Karpas-422 (cell line): ENCODE measurements at places on chromosomes 4 and X.
A peak's percentile ranks its signal among the peaks of the same experiment; 100 is the strongest.

DNA sequence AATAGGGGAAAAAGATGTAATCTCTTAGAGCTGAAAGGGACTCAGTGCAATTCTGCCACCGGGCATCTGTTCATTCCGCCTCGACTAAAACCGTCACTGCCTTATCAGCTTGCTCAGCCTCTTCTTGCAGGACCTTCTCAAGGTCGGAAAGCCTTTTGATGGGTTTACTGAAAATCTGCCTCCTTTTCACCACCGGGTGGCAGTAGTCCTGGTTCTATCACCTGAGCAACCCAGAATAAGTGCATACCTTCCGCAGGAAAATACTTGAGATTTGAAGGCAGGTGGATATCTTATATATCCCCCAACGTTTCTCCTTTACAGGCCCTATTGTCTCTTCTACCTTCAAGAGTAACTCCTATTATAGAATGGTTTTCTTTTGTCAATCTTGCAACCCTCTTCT lies 103.4 kb upstream of the PAK3 start:
- DNase-seq = peak; percentile 73

DNA sequence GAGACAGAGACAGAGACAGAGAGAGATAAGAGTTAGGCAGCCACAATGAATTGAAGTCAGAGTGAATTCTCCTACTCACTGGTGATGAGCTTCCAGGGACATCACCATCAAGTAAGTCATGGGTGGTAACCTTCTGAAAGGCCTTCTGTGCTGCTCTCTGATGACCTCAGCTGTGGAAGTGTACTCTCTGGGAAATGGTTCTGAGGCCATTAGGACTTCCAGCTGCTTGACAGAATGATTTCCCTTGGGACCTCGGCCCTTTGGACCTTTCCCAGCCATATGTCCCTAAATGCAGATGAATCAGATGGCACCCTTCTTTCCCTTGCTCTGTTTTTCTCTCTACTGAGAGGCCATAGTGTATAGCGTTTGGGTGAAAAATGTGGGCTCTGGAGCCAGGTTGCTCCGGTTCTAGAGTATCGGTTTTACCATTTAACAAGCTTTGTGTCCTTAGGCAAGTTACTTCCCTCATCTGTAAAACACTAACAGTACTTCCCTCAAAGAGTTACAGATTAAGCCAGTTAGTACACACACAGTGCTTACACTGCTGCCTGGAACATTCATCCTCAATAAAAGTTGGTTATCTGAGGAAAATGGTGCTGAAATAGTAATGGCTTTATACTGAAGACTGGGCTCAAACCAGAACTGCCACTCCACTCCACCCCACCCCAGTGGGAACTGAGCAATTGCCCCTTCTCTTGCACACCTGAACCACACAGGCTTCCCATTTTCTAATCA lies 7.6 kb downstream of the SEPTIN11 start:
- no peak for DNase-seq

DNA sequence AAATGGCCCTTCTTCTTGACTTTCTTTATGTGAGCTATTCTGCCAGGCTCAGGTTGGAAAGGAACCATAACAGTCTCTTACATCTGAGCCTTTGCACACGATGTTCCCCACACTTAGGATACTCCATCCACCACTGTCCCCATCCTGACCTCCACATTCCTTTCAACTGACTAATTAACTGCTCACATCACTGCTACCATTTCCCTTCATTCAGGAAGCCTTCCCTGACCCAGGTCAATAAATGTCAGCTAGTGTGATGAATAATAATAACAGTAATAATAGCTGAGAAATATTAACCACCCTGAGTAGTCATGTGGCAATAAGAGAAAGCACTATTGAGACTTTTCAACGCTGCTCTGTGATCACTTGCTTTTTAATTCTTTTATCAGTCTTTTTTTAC lies 291.7 kb downstream of the KCNIP4 start:
- DNase-seq = no peak

DNA sequence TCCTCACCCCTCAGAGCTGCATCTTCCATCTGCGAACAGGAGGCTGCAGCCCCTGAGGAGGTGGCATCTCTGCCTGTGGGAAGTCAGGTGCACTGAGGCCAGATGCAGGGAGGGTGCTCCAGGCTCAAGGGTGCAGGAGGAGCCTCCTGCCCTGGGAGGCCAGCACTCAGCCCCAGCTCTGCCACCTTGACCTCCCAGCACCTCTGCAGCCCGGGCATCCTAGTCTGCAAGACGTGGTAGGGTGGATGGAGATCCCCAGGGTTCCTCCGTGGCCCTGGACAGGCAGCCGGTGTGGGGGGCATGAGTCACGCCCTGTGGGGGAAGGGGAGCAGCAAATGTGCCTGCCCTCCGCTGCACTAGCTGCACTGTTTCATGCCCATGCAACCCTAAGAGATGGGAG lies 64.7 kb downstream of the TRMT44 start:
- no peak for DNase-seq

- no peak for DNase-seq
Observed at GRCh38 chrX:7214251-7214650, 66.3 kb upstream of the PUDP start.

DNA sequence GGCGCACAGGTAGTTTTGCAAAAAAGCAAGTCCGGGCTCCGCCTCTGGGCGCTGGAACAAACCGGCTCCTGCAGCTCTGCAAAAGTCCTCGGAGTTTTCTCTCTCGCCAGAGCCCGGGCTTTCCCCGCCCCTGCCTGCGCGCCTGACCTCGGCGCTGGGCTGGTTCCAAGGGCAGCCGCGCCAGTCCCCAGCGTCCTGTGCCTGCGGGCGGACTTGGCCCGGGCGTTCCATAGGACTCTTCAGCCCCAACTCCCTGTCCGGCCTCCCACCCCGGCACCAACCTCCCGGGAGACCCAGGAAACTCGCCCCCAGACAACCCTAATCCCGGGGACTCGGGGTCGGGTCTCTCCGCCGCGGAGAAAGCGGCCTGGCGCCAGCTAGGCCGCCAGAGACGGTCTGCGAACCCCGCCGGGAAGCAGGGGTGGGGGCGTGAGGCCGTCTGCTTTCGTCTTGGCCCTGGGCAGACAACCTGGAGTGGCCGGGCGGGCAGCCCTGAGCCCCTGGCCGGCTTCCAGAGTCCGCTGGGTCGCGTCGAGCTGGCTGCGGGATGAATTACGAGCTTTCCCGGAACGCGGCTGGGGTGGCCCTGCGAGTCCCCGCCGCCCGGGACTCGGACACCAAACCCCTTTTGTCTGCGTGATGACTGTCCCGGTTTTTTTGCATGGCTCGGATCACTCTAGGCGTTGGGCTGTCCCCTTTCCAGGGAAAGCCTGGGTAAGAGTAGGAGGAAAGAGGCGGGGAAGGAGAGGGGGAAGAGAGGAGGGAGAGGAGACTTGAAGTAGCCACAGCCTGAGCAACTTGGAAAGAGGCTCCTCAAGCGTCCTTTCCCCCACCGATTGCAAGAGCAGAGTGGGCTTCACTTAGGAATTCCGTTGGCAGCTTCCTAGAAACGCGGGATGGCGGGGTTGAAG lies 916 bp downstream of the MXRA5 start:
- no peak for DNase-seq

GRCh38 chr4:18202486-18202885 lies 180.9 kb upstream of the LCORL start:
- DNase-seq = no peak

DNA sequence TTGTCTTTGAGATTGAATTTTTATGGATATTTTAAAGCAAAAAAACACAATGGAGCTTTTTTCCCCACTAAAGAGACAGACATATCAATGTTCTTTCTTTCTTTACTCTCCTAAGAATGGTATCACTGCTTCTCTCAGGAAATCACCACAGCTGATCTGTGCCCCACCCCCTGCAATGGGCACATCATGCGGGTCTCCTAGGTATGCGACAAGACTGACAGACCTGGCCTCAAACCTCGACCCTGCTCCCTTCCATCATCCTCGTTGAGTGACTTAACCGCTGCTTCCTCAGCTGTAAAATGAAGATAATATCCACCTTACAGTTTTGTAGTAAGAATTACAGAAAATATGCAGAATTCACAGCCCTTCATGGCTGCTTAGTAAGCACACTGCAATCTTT lies 58.3 kb downstream of the LEF1 start:
- DNase-seq = no peak

- DNase-seq = no peak
Observed at GRCh38 chr4:104969394-104970082, 177.1 kb upstream of the TET2 start.

- peak; percentile 84 for DNase-seq
Observed at GRCh38 chrX:129637217-129638109, 17.3 kb downstream of the APLN start.

DNA sequence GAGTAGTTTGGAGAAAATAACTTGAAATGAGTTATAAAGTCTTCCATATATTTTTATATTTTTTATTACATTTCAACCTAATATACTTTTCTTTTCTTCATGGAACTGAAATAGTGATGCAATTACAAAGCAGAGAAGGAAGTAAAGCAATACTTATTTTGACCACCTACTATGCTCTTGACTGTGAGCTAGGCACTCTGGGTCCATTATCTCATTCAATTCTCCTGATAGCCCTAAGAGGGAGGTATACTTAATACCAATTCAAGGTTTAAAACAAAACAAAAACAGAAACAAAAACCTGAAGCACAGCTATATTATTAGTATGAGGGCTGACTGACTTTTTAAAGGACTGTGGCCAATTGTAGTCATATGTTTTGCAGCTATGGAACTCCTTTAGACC lies 193.5 kb downstream of the MAD2L1 start:
- no peak for DNase-seq

DNA sequence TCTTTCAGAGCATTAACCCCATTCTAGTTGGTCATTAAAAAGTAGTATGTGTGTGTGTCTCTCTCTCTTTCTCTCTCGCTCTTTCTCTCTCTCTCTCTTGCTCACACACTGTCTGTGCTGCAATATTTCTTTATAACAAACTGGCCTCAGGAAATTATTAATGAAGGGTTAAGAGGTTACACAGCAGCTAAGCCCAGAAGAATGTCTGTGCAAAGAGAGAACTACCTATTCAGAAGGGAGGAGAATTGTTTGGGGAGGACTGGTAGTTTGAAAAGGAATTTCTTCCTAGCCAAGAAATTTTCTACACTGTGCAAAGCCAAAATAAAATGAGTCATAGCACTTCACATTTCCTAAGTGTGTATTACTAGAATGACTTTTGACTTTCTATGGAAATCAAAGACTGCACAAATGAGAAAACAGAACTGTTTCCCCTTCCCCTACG lies 22.2 kb downstream of the PDGFC start:
- DNase-seq = no peak

GRCh38 chr4:11397146-11397545 lies 31.5 kb downstream of the HS3ST1 start:
- DNase-seq = no peak

DNA sequence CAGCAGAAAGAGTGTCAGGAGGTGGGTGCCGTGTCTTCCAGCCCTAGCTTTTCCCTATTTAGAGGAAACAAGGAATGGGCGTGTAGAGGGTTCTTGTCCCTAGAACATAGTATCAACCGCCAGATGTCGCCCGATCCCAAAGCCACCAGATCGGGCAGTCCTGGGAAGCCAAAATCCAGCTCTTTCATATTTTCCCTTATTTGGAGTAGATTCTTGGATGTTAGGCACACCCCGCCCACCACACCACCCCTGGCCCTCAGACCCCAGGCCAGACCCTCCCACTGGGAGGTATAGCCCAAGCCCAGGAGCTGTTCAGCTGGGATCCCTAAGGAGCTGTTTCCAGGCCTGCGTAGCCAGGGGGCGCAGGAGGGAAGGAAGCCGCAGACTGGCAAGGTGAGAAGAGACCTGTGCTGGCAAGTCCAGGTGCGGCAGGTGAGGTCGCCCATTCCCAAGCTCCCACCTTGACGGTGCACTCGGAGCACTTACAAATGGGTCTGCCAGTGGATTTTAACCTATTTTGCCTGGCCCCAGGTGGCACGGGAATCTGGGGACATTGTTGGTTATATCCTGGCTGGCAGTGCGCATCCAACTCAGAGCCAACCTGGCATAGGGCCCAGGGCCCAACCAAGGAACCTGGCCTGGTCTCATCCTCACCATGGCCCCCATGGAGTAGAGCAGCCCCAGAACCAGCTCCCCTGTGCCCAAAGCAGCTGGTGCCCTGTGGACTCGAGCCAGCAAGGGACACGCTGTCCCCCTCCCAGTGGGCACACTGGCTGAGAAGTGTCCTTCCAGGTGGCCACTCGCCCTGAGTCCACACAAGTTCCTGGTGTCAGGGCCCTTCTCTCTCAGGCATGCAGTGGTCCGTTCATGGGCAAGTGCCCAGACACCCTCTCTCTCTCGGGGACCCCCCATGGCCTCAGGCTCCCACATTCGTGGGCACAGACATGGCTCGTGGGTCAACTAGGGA lies 811 bp downstream of the FLNA start:
- peak; percentile 57 for DNase-seq

DNA sequence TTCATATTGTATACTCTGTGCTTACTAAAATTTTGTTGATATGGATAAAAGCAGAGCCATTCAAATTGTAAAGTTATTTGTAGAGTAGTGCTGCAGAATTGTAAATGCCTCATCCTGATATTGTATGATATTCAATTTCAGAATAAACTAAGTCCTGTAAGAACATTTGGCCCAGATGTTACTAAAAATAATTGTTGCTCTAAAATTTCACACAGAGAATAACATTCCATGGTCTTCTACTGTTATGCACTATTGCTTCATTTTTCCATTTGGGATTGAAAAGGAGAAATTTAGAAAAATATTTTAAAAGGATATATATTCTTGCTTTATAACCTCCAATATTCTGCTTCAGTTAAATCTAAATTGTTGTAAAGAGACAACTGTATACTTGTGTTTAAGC lies 195.6 kb downstream of the LARP7 start:
- DNase-seq = no peak

DNA sequence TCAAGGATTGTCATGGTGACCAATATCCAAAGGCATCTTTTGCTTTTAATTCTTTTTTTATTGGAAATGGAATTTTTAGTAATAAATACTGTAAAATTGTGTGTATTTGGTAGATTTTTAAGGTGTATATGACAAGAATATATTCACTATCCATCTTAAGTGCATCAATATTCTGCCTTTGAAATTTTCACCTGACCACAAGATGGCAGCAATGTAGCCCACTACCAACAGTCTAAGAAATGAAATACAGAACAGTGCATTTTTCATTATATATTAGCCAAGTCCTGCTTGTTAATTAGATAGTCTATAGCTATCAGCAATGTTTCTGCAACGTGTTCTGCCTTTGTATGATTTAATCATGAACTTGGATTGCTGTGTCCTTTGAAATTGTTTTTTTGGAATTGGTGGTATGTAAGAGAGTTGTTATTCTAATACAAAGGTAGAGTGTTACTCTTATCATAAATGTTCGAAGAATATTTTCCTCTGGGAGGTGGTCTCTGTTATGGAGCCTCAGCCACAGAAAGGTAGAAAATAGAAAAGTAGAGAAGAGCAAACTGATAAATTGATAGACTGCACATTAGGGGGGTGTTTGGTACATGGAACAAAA lies 38.2 kb downstream of the HPGDS start:
- peak; percentile 75 for DNase-seq

- peak; percentile 93 for DNase-seq
Observed at GRCh38 chr4:189029976-189030504, 890.8 kb downstream of the TRIML1 start.

- no peak for DNase-seq
Observed at GRCh38 chr4:179817317-179817716, 2375.1 kb upstream of the AGA start.

- peak; percentile 82 for DNase-seq
Observed at GRCh38 chrX:150365051-150365989, 2.2 kb downstream of the MAMLD1 start.

- DNase-seq = no peak
Observed at GRCh38 chrX:37000140-37000539, 8.0 kb upstream of the FAM47C start.

- DNase-seq = no peak
Observed at GRCh38 chrX:12747433-12747832, 43.8 kb upstream of the PRPS2 start.
